ENCODE measurements at places on chromosomes 13 and 19.

DNA sequence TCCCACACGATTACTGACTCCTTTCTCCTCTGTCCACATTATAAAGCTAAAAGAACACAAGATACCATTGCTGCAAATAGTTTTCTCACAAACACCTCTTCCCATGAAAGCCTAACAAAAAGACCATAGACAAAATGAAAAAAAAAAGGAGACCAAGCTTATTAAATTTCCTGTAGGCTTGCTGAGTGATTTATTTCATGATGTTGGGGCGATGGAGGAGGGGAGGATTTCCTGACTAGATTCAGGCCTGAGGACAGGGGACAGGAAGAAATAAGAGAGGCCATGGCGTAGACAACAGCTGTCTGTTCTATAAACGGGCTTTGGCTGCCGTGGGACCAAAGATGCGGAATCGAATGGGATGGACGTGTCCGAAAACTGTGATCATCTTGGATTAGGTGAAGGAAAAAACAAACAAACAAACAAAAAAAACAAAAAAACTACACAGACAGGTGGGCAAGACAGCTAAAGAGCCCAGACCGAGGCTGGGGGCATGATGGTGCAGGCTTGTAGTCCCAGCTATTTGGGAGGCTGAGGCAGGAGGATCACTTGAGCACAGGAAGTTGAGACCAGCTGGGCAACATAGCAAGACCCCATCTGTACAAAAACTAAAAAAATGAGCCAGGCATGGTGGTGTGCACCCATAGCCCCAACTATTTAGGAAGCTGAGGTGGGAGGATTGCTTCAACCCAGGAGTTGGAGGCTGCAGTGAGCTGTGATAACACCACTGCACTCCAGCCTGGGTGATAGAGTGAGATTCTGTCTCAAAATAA lies 5.3 kb downstream of the TMPRSS9 start:
- no peak for DNase-seq

DNA sequence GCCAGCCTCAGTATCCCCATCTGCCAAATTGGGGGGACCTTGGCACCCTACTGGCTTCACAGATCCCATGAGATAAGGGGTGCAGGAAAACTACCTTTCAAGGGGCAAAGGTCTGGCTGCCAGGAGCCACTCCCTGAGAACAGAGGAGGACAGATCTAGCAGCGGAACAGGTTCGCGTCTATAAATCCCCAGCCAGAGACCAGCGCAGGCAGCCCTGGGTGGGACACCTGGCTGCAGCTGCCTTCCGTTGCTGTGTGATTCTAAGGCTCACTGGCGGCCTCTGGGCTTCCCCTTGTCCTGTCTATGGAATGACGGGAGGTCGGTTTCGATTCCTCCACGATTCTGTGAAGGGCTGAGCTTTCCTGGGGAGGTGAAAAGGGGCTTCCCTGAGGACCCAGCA lies 7.3 kb downstream of the RELB start:
- no peak for DNase-seq

DNA sequence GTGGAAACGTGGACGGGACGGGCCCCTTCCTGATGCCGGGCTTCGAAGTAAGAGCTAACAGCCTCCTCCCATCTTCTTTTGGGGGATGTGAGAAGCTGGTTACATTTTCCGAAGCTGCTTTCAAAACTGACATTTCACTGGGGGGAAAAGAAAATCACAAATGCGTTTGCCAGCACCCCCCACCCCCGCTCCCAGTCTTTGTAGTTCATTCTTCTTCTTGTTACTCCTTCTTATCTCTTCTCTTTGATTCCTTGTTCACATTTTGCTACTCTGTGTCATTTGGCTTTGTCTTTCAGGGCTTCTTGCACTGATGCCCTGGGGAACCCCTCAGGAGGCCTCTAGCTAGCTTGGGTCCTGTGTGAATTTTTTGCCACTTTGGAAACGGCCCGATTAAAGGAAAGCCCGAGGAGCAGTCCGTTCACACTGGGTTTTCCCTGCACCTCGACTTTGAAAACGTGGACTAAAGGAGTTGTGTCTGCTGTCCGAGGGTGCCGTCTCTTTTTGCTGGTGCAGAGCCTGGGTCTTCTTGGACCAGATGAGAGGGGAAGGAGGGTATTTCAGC lies 1.3 kb downstream of the CARM1 start:
- no peak for DNase-seq

GRCh38 chr13:91825516-91825915 lies 427.1 kb downstream of the GPC5 start:
- DNase-seq: no peak

GRCh38 chr13:48962281-48962680 lies 13.4 kb upstream of the FNDC3A start:
- DNase-seq: no peak

GRCh38 chr13:65929436-65929835 lies 1300.7 kb downstream of the PCDH9 start:
- DNase-seq: no peak

- no peak for DNase-seq
These were observed 1.1 kb upstream of the PLVAP start for GRCh38 chr19:17378271-17378670.

GRCh38 chr13:99215184-99215830 lies 14.7 kb downstream of the UBAC2 start:
- no peak for DNase-seq

GRCh38 chr19:34365463-34366401 lies 736 bp downstream of the GPI start:
- DNase-seq: no peak

DNA sequence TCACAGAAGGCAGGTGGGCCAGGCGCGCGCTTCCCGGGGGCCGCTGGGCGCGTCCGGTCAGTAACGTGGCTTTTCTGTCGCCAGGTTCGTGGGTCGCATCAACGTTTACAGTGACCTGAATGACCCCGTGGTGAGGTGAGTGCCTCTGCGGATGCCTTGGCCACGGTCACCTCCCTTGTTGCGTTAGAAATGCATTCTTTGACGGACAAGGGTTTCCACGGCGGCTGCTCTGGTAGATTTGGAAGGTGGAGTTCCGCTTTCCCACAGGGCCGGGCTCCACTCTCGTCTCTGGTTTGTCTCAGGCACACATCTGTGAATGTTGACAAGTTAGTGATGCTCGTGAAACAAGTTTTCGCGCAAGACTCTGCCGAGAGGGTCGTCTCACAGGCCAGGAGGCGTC lies 130.0 kb downstream of the ATP11A start:
- no peak for DNase-seq

DNA sequence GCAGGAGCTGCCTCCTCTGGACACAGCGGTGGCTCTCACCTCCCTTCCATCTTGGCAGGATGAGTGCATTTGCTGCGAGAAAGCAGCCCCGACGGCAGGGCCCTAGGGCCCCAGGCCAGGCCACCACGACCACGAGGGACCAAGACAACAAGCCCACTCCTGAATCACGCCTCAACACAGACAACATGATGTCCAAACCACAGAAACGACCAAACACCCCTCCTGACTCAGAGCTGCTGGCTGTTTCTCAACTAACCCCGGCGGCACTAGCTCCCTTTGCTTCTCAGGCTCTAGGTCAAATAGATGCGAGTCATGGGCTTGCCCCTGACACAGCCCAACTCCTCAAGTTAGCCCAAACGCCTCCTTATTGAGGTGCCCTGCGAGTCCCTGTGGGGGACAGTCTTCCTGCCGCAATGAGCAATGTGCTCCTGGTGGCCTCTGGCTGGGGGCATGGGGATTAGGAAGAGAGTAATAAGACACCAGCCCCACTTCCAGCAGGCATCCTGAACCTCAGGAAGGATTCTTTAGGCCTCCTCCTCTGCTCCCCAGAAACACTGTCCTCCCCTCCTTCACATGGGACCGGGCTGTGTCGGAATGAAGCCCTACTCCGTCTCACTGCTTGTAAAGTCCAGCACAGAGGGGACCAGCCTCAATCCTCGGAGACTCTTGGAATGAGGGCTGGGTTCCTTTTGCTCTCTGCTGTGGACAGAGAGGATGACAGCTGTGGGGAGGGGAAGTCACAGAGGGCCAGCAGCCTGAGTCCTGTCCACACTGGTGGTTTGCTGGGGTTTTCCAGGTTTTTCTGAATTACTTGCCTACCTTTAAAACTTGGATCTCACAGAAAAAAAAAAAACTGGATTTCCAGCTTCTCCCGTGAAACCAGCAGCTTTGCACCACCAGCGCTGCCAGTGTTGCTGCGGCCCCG lies 6.9 kb upstream of the ATF5 start:
- DNase-seq: no peak

- DNase-seq: no peak
These were observed 43.5 kb upstream of the RGCC start for GRCh38 chr13:41413872-41414271.

DNA sequence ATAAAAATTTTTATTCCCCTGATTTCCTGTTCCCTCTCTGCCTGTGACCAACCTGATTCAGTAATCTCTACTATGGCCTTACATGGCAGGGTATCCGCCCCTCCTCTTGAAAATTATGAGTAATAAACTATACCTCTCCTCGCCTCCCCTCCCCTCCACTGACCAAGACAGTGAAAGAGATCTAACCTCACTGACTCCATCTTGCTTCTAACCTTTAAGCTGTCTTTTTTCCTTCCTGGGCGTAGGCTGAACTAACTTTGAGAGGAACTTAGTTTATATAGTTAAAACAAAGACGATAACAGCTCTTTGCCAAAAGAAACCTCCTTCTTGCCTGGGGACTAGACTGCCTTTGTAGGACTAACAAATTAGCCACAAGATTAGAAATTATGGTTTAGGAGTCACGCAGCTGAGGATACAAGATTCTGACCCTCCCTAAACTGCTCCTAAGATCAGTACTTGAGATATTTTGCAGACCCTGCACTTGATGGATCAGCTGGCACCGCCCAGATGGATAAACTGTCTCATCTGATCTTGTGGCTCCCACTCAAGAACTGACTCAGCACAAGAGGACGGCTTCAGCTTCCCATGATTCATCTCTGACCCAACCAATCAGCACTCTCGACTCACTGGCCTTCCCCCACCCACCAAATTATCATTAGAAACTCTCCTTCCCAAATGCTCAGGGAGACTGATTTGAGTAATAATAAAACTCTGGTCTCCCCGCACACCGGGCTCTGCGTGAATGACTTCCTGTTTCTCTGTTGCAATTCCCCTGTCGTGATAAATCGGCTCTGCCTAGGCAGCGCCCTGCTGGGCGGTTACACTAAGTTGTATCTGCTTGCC lies 187.1 kb downstream of the TDRD3 start:
- peak; percentile 33 for DNase-seq

GRCh38 chr13:109485136-109485794 lies 301.1 kb downstream of the IRS2 start:
- DNase-seq: no peak

GRCh38 chr19:38209671-38210457 lies 14.2 kb downstream of the DPF1 start:
- DNase-seq: no peak

GRCh38 chr13:97332742-97333141 lies 101.2 kb upstream of the RAP2A start:
- peak; percentile 30 for DNase-seq

DNA sequence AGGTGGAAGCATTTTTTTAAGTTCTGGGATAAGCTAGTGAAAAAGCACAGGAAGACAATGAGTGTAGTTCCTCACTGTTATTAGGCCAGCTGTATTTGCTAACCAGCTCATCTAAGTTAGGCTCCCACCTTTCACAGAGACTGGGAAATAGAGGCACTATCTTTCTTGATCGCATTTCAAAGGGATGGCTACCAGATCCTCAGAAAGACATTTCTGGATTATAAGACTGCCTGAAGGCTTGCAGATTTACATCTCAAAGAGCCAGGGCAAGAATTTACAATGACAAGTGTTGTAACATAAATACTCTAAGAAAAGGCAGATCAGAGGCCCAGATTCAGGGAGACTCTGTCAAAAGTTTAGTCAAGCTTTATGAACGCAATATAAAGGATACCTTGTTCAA lies 1005.5 kb downstream of the PCDH9 start:
- no peak for DNase-seq

GRCh38 chr13:30623392-30623791 lies 5.7 kb downstream of the USPL1 start:
- DNase-seq: no peak

DNA sequence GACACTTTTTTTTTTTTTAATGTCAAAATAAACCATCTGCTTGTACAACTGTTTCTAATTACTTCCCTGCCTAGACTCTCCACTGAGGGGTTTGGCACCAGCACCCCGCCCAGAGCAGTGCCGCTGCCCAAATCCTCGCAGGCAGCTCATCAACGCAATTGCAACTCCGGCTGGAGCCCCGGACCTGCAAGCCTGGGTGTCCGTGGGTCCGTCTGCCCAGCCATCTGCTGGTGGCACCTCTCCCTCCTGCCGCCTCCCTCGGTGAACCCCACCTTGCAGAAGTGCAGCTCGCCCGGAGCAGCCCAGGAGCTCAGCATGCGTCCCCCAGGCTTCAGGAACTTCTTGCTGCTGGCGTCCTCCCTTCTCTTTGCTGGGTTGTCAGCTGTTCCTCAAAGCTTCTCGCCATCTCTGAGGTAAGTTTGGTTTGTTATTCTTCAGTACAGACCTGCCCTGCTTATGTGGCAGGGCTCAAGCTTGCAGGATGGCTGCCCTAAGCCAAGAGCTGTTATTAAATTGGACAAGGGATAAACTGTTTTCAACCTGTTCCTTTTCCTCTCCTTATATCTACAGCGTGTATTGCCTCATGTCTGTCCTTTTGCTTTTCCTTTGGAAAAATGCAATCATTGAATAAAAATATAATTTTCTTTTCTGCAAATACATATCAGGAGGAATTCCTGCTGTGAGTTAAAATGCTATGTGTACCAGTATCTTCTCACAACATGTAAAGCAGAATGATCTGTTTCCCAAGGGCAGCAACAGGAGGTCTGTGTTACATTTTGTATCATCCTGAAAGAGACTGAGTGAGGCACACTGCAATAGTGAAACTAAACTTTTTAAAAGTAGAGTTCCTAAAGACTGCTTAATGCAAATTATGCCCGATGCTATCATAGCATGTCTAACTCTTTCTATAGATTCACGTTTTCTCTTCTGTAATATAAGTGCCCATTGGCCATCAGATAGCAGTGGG lies at the start of gene ITGBL1:
Gene ITGBL1 (plus strand): TSS at position 157 of the 967 bp plus-strand sequence. CDS start 159 bp downstream, at position 316.
- DNase-seq: no peak

DNA sequence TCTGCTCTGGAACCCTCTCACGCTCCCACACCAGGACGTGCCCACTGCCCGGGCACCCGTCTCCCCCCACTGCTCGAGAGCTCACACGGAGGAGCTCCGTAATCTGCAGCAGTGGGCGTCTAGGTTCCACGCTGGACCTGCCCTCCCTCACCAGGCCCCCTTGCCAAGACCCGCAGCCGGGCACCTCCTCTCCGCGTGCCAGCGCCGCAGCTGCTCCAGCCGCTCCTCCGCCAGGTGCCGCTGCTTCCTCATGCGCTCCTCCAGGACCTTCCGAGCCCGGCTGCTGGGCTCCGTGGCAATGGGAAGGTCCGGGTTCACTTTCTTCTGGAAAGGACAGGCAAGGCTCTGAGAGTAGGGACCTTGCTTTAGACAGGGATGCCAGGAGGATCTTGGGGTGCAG lies 35.0 kb upstream of the MATK start:
- DNase-seq: no peak

- no peak for DNase-seq
These were observed 27.0 kb downstream of the POMP start for GRCh38 chr13:28685892-28686291.

Measured in fibroblast of skin of left quadriceps (primary cell).